ENCODE measurements at places on chromosomes 4 and X. TPM values are rescaled to one million over a fixed set of nuclear protein-coding genes. Genes with fewer than 3 reads are reported as not detected.

TRIM60 gene
- not detected for total RNA-seq

USP17L21 gene
- total RNA-seq, result not detected

PI4K2B gene
- 12.2 TPM for total RNA-seq

CT45A3 gene
- total RNA-seq, result not detected

ZFP92 gene
- 5.4 TPM for total RNA-seq

UGT2A1 gene
- not detected for total RNA-seq

SORBS2 gene
- total RNA-seq, result 17.5 TPM

CENPVL2 gene
- total RNA-seq, result not detected

ZNF157 gene
- total RNA-seq, result not detected

F8A2 gene
- total RNA-seq, result not detected

SHROOM4 gene
- total RNA-seq, result 22.0 TPM

VMA21 gene
- total RNA-seq, result 30.7 TPM

MAGEC2 gene
- not detected for total RNA-seq

PCSK1N gene
- not detected for total RNA-seq

PRR32 gene
- not detected for total RNA-seq

FAM47A gene
- not detected for total RNA-seq

HMGN5 gene
- total RNA-seq, result 3.2 TPM

GYPE gene
- 1.7 TPM for total RNA-seq

TLR2 gene
- total RNA-seq, result 81.6 TPM

All from mesenteric fat pad (tissue), 1 donor.